ENCODE measurements at places on chromosomes 11 and 22.

DNA sequence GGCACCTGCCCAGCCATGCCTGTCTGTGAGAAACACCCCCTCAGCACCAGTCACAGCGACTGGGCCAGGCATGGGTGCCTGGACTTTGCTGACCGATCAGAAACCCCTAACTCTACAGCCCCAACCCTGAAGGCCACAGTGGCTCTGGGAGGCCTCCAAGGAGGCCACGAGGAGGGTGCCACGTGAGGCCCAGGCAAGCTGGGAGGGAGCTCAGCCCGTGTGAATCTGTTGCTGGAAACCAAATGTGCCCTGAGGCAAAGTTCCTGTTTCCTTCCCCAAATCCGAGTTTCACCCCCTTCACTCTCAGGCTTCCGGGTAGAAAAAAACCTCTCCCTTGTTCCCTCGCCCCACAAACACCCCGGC, 1.3 kb downstream of the UNC93B1 start:
- no peak for DNase-seq

DNA sequence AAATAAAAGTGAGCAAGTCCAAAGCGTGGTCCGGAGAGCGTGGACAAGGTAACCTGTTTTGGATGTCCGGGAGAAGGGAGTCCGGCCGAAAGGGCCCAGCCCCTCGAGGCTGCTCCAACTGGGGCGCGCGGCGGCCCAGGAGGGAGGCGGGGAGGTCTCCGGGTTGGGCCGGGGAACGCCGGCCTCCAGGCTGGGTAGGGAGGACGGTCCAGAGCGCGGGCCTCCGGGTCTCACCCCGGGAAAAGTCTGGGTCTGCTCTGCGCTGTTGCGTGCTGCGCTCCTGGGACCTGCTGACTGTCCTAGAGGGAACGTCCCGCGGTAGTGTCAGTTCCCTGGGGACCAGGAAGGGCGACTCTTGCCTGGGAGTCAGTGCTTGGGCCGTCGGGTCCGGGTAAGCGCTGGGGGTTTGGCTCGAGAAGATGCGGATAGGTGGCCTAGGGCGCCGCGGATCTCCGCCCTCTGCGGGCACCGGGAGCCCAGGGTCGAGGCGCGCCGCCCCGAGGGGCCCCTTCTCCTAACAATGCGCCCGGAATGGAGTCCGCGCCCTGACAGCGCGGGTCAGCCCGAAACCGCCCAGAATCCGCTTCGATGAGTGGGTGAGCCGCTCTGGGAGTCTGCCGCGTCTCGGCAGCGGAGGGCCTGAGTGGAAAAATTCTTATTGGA, 988 bp upstream of the FLI1 start:
- no peak for DNase-seq

- no peak for DNase-seq
Measured at GRCh38 chr11:131275580-131275979, 94.8 kb upstream of the NTM start.

DNA sequence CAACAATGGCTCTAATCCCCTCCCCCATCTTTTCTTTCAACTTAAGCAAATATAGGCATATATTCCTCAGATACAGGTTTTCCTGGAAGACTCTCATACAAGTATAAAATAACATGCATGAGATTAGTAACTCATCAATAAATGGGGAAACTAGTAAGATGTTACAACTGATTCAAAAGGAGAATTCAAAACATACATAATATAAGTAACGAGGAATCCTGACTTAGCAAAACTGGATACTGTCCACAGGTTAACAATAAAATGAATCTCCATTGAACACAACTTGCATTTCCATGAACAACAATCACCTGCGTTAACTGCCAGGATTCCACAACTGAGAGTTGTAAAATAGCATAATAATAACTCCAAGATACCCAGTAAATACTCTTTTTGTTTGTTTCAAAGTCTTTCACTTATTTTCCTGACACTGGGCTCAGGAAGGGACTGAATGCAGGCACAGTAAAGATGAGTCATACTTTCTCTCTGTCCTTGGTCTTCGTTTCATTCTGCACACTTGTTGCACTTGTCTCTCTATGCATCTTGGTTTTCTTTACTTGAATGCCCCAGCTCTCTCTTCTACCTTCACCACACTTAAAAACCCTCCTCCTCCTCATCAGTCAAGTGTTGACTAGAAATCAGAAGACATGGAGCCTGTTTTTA, 8.1 kb downstream of the APIP start:
- no peak for DNase-seq

- DNase-seq = no peak
Measured at GRCh38 chr11:128310005-128310404, 277.4 kb downstream of the ETS1 start.

GRCh38 chr11:45616802-45617549, 48.4 kb downstream of the CHST1 start:
- DNase-seq = no peak

DNA sequence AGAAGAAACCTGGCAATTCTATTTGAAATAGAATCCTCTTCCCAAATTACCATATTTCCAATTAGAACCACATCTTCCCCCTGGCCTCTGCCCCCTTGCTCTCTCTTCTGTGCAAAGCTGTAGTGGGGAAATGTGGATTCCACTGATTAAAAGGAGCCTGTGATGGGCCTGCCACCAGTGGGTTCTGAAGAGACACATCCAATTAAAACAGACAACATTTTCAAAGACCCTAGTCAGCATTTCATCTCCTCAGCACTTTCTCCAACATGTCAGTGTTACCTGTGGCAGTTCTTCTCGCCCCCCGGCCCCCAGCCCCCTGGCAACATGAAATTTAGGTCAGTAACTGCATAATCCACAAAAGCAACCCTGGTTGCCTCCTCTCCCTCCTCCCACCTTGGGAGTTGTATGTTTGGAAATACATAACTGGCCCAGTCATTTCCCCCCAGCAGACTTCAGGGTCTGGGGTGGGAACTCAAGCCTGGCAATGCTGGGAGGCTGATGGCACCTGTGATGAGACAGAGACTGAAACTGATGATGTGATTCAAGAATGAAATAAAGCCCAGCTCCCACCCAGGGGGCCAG, 99.9 kb upstream of the AMOTL1 start:
- DNase-seq = no peak

DNA sequence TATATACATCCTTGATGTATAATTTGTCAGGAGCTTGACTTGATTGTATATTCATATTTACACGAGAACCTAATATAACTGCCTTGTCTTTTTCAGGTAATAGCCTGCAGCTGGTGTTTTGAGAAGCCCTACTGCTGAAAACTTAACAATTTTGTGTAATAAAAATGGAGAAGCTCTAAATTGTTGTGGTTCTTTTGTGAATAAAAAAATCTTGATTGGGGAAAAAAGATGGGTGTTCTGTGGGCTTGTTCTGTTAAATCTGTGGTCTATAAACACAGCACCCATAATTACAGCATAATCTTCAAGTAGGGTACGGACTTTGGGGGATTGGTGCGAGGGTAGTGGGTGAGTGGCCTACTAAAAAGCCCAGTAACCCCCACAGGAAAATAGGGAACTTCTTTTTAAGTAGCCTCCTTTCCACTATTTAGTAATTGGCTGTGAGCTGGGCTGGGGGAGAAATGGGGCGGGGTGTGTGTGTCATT, 7.5 kb downstream of the MALAT1 start:
- DNase-seq = no peak

- no peak for DNase-seq
Measured at GRCh38 chr11:2835751-2836150, 49.8 kb downstream of the CDKN1C start.

DNA sequence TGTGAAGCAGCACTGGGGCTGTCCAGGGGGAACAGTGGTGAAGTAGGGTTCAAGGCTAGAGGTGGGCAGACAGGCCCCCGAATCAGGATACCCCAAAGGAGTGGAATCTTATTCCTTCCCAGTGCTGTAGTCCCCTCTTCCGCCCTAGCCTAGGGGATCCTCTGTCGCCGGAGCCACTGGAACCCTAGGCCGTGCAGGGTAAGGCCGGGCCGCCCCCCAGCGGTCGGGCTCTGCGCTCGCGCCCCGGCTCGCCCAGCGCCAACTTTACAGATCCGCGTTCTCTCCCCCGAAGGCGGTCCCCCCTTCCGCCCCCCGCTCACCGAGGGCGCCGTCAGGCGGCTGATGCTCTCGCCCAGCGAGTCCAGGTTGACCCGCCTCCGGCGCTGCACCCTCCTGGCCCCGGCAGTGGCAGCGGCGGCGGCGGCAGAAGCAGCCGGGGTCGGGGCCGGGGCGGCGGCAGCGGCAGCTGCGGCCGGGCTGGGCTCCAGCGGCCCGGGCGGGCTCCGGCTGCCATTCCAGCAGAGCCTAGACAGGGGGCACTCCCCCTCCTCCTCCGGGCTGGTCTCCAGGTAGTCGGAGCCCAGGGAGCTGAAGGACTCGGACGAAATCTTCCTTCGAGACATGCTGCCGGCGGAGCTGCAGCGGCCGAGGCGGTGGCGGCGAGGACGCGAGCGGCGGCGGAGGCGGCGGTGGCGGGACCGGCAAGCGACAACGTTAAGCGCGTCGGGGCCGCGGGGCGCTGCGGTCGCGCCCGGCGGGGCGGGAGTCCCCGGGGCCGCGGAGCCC, 650 bp downstream of the GUCY1A2 start:
- no peak for DNase-seq

GRCh38 chr22:48450188-48450825, 1377.4 kb downstream of the BRD1 start:
- no peak for DNase-seq

DNA sequence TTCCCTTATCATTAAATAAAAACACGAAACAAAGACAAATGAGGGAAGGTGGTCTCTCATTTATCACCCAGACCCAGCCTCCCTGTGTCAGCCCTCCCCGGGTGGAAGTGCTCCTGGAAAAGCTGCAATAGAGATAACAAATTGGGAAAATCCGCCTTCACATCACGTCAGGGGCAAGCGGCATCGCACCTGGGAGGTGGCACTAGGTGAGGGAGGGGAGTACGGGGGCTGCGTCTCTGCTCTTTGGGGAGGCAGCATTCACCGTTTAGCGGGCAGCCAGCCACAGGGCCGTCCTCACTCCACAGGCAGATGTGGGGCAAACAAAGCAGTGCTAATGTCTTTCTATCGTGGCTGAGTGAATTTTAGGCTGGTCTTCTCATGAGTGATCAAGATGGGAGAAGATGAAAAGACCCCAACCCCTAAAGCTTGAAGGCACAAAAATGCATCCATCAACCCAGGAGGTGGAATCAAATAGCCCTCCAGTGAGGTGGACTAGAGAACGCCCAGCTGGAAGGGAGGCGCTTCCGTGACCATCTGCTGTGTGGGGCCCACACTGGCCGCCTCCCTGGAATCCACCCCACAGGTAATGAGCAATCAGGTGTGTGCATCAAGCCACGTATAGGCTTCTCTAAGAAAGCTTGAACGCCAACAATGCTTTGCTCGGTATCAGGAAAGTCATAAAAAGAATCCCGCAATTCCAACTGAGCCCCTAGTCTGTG, 629.5 kb downstream of the BRD1 start:
- DNase-seq = no peak

DNA sequence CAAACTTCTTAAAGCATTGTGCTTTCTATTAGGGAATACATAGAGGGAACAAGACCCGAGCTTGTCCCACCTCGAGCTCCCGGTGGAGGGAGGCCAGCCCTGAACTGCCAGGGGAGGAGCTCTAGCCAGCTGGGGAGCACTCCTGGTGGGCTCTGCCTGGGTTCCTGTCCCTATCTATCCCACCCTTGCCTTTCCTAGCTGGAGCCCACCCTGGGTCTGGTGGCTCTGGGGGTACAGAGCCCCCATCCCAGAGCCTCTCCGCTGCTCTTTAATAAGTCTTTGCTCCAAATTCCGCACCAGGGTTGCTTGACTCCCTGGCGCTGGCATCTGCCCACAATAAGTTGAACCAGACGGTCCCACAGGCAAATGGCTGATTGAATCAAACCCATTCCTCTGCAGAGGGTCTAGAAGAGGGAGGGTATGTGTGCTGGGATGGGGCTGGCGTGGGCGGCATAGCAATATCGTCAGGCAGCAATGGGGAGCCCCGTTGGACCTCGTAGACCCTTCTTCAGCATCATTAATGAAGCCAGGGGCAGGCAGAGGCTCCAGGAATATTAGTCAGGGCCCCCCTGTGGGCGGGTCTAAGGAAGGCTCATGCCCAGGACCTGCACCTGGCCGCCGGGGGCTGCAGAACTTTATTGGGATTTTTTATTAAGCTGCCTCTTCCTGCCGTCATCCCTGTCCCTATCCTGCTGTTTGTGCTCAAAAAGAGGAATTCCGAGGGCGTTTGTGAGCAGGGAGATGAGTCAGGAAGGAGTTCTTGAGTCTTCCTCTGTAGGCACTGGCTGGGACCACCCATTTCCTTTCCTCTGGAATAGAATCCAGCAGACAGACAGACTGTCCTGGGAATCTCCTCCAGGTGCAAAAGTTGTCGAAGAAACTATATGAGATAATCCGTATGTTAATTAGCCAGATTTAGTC, 38.5 kb upstream of the RIC3 start:
- no peak for DNase-seq

DNA sequence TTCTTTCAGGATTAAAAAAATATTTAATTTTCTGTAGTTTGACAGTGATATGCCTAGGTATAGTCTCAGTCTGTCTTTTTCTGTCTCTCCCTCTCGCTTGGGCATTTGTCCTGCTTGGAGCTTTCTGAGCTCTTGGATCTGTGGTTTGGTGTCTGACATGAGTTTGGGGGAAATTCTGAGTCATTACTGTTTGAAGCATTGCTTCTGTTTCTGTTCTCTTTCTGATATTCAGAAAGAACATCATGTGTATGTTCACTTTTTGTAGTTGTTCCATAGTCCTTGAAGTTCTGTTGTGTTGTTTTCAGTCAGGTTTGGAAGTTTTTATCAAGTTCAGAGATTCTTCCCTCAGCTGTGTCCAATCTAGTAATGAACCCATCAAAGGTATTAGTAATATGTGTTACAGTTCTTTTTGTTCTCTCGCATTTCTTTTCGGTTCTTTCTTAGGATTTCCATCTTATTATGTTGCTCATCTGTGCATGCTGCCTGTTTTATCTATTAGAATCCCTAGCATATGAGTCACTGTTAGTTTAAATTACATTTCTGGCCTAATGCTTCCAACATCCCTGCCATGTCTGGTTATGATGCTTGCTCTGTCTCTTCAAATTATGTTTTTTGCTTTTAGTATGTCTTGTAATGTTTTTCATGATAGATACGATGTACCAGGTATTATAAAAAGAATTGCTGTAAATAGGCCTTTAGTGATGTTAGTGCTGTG, 48.4 kb downstream of the DDX10 start:
- no peak for DNase-seq

GRCh38 chr22:44243761-44244160, 63.0 kb downstream of the PARVG start:
- no peak for DNase-seq

DNA sequence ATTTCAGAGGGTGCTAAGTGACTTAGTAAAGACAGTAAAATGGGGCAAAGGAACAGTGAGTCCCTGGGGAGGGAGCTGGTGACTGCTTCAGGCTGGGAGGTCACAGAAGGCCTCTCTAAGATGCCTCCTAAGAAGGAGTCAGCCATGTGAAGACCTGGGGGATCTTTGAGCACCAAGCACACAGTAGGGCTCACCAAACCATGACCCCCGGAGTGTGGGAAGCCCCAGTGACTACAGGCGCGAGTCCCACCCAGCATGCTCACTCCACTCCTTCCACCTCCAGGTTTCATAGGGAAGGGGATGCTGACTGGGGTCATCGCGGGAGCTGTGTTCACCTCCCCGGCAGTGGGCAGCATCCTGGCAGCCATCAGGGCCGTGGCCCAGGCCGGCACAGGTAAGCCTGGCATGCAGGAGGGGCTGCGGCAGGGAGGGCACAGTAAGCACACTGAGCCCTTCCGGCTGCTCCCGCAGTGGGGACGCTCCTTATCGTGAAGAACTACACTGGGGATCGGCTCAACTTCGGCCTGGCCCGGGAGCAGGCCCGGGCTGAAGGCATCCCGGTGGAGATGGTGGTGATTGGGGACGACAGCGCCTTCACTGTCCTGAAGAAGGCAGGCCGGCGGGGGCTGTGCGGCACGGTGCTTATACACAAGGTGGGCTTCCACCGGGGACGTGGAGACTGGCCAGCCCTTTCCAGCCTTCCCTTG, 5.9 kb downstream of the TKFC start:
- DNase-seq = no peak

Measured in right renal cortex interstitium (tissue), 3 donors.